ENCODE measurements at places on chromosomes 3 and 15.

GRCh38 chr15:68994149-68994548 is 20.3 kb upstream of the NOX5 start:
- no peak for DNase-seq

GRCh38 chr3:144221761-144222160 is 250.1 kb downstream of the DIPK2A start:
- no peak for DNase-seq

GRCh38 chr3:185508335-185508991 is 9.6 kb upstream of the TMEM41A start:
- DNase-seq, result no peak

DNA sequence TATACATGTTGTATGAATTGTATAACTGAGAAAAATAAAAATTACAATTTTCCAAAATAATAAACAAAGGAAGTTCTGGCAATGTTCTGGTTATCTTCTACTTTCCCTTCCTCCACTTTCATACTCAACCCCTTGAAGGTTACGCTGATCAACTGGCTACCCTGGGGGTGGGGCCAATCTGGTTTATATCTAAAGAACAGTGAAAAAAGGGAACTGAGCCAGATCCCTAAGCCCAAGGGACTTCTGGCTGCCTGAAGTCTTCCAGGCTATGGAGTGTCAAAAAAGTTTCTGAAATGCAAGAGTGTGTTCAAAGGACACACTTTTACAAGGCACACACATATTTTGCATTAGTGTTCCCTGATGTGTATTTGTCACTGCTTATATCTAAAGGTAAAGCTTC is 591.9 kb downstream of the ROBO1 start:
- no peak for DNase-seq

- no peak for DNase-seq
Measured at GRCh38 chr15:88075102-88075501, 181.4 kb downstream of the NTRK3 start.

DNA sequence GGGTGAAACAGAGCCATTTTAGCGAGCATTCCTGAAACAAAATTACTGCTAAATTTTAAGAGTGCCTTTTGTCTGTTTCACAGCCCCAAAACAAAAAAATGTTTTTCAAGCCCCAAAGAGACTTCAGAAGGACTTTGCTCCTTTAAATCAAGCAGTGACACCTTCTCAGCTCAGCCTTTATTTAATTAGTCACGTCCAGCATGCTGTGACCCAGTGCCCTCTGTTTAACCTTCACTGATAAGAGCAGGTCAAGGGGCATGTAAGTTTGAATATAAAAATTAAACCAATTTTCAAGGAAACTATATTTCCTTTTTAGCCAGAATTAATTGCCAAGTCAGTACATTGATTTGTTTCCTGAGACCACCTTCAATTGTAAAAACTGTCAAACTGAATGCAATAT is 40.6 kb downstream of the ISL2 start:
- no peak for DNase-seq

DNA sequence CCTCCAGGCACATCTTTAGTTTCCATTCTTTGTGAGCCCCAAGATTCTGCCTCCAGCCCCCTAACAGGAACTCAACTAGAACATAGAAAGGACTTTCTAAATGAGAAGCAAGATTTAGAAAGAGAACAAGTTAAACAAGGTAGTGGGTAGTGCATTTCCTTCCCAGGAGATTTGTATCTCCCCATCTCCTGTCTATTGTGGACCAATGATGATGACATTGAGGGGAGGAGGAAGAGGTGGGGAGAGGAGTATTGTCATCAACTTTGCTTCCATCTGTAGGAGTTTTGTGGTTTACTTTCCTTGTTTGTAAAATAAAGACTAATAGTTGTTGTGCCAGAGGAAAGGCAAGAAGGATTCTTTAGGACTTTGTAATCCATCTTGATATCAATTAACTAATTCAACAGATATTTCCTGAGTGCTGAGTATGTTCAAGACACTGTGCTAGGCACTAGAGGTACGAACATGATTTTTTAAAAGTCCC is 235.3 kb upstream of the ROPN1 start:
- no peak for DNase-seq

DNA sequence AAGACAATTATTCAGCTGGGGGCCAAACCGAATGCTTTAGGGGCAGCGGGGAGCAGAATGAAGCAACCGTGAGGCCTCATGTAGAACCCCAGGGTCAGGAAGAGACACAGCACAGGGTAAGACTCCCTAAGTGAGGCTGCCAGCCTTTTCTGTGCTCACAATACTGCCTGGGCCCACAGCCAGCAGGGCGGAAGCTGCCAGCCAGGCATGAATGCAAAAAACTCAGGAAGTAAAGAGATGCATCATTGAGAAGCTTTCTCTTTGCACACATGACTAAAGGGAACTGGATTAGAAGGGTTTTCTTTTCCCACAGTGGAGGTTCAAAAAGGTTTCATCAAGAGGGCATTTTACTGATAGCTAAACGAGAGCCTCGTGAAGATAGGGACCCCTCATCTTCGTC is 33.3 kb downstream of the CA12 start:
- no peak for DNase-seq

DNA sequence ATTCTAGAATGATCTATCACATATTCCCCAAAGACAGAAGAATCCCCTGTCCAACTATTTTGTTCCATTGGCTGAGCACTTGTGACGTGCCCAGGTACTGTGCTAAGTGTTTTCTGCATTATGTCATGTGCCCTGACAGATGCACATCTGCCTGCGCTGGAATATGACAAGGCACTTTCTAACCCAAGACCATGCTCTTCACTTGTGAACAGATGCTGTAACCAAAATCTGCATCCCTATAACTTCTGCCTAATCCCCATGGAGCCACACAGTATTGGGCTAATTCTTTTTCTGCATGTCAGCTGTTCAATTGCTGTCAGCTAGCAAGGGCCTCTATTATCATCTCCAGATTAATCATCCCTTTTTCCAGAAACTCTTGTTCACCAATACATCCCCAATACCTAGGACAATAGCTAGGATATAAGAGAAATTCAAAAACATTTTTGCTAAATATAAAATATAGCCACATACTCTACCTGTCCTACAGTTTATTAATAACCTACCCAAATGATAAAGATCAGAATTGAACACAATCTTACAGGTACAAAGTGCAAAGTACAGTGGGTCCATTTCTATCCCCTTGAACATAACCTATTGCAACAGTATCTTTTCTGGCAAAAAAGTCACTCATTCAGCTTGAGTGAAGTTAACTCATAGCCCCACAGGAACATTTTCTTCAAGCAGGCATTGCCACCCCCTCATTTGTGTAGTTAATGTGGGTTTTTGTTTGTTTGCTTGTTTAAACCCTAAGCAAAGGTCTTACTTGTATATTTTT is 109.4 kb upstream of the LRRN1 start:
- no peak for DNase-seq

DNA sequence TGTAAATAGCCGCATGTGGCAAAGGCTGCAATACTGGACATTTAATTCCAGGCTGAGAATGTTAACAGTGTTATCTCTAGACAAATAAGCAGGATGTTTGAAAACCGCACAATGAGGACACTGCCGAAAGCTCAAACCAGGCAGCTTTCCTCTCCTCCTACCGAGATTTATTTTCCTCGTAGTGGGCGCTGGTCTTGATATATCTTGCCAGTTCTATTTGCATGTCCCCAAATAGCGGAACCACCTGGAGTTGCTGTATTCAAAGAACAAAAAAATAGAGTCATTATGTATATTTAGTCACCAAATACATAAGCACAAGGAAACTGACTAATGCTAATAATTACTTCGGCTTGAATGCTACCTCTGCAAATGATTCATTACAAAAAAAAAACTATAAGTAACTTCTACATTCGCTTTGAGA is 46.5 kb downstream of the CYFIP1 start:
- no peak for DNase-seq

DNA sequence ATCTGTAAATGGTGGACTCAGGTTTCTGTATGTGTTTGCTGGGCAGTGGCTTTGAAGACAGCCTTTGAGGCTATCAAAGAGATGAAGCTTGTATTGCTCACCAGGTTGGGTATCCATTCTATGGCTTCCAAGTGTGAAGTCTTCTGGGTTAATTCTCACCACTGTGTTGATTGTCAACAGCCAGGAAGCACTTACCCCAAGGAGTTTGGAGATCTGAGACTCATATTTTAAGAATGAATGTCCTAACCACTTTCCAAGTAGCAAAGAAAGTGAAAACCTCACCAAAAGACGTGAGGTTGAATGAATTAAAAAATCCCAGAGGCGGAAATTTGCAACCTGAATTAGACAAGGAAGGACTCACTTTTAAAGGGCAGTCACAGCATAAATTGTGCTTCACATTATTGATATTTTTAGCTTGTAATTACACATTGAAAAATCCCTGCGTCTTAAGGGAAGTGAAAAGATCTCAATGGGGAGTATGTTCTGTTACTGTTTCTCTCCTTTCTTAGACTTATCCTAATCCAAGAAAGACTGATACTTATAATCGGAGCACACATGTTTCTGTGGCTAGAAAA is 304.0 kb upstream of the TPRG1 start:
- DNase-seq, result no peak

DNA sequence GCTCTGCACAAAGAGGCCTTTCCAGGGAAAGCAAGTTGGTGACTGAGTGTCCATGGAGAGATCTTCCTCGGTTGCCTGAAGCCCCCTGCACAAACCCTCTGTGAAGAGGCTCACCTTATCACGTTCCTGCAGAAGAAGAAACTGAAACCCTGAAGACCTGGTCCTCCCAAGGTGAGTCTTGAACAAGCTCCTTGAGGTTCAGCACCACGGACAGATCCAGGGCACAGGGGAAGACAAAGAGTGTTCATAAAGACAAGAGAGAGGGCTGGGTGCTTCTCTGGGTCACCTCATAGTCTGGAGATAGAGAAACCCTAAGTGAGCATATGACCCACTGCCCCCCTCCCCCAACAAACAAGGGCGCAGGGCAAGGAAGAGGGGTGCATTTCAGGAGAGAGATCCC is 21.7 kb upstream of the TBC1D21 start:
- peak; percentile 8 for DNase-seq

GRCh38 chr15:31306426-31307269 is 20.0 kb upstream of the KLF13 start:
- no peak for DNase-seq

All from stimulated activated CD8-positive, alpha-beta memory T cell treated with anti-CD3 and anti-CD28 coated beads, Interleukin-7, amount 100 ng/mL, for 24 hours (primary cell).